ENCODE measurements at places on chromosomes 7 and 10.

GRCh38 chr7:44979481-44980392 is 922 bp upstream of the MYO1G start:
- no peak for DNase-seq

DNA sequence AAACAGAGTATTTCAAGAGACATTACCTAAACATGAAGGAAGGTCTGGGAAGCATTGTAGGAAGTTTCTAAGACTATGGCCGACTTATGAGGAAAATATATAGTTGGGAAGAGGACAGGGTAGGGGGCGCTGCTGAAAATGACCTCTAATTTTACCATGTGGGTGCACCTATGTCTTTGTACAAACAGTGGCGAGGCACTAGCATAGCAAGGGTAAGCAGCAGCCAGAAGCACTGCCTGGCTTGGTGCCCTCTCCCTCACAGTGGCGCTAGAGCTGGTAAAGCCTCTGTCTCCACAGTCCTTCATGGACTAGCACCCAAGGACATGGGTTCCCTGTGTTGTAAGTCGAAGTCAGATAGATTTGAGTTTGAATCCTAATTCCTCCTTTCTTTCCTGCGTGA is 461.2 kb downstream of the INHBA start:
- no peak for DNase-seq

DNA sequence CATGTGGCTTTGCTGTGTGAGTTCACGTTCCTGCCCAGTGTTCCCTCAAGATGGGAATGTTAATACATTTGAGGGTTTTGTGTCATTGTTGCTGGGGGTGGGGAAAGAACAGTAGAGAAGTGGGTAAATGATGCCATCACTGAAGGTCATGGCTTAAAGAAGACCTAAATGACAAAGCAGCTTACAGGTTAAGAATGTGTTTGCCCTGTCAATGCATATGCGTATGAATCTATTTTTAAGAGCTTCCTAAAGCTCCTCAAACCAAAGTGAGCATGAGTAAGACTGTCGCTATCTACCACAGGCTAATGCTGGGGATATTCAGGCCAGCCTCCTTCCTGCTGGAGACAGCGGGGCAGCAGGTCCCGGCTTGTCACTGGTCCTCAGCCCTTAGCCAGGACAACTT is 162.9 kb downstream of the CREB5 start:
- no peak for DNase-seq

DNA sequence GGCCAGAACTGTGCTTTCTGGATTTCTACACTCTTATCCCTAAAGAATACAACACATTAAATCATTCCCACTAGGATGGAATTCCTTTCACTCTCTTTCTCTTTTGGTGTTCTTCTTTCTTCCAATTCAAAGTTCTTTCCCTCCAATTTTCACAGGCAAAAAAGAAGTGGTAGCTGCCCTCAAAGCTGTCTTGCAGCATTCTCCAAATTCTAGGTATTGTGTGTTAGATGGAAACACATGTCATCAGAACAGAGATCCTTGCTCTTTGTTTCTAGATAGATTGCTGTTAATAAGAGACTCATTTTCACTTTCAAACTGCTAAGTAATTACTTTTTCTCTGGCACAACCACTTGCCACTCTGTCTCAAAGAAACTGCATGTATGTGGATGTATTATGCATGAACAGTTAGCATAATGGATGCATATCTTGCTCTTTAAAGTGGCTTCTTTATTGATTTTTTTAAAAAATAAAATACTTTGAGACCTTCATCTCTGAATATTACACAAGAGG is 31.0 kb downstream of the SHTN1 start:
- DNase-seq: no peak

DNA sequence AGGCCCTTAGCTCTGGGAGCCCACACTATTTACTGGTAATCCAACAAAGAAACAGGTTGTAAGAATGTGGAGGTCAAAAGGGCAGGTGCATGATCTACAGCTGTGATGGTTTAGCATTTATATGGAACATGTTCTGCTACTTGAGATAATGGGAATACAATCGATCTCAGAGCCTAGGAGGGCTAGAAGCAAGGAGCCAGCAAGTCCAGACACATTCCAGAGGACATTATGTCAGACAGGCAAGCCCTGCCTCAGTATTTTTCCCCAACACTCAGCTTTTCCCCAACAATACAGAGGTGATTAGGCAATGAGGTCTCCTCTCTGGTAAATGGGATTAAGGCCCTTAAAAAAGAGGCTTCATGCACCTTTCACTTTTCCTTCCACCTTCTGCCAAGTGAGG is 21.4 kb upstream of the GNAT3 start:
- DNase-seq: no peak

- DNase-seq: no peak
These were observed 101.0 kb downstream of the LRMDA start for GRCh38 chr10:75532253-75532924.

DNA sequence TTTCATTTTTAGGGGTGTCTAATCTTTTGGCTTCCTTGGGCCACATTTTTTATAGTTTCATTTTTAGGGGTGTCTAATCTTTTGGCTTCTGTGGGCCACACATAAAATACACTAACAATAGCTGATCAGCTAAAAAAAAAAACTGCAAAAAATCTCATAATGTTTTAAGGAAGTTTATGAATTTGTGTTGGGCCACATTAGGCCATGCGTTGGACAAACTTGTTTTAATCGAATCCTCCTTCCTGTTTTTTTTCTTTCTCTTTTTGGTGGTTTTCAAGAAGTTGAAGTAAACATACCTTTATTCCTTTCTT is 37.4 kb downstream of the ZNRF2 start:
- DNase-seq: no peak

DNA sequence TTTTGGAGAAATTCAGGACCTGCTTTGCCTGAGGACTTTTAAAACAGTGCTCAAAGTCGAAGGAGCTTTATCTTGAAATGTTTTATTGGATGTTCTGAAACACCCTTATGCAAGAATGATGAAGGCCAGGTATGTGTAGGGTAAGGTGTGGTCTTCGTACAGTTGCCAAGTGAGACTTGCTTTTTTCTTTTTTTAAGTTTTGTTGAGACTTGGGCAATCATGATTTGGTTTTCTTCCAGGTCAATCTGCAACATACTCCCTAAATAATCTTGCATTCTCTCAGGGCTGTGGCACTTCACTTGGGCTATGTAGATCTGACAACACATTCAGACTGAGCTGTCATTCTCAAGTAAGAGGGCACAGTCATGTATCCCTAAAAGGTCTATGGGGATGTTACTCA is 75.0 kb downstream of the GATA3 start:
- DNase-seq: no peak

- DNase-seq: no peak
These were observed 29.3 kb upstream of the RHBDD2 start for GRCh38 chr7:75849573-75849972.

GRCh38 chr10:120614680-120615079 is 157.7 kb downstream of the PLPP4 start:
- DNase-seq: no peak

DNA sequence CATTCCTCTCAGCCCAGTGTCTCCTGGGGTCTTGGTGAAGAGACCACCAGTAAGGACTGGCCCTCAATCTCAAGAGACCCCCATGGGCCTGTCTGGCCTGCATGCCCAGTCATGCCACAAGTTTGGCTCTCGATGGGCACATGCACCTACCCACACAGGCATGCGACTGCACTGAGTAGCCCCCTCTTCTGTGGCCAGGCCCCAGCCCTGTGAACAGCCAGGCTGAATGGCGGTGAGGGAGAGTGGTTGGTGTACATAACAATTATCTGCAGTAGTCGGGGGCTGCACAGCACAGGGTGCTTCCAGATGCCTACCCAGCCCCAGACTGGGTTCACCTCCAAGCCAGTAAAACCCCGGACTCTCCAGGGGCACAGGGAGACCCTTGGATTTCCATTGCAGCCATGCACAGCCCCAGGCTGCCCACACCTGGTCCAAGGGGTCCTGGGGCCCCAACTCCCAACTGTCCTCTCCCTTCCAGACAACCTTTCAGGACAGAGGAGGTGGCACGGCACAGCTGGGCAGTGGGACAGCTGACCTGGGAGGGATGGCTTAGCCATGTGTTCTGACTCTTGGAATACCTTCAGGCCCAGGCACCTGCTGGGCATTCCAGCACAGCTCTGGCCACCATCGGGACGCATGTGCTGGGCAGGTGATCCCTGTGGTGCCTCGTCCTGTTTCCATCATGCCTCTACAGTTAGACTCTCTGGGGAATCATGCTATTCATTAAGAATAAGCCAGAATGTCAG is 21.0 kb upstream of the CSGALNACT2 start:
- no peak for DNase-seq

GRCh38 chr7:149669121-149669818 is 104.1 kb downstream of the ZNF467 start:
- no peak for DNase-seq

GRCh38 chr10:71966046-71967004 is 2.1 kb downstream of the CHST3 start:
- no peak for DNase-seq

DNA sequence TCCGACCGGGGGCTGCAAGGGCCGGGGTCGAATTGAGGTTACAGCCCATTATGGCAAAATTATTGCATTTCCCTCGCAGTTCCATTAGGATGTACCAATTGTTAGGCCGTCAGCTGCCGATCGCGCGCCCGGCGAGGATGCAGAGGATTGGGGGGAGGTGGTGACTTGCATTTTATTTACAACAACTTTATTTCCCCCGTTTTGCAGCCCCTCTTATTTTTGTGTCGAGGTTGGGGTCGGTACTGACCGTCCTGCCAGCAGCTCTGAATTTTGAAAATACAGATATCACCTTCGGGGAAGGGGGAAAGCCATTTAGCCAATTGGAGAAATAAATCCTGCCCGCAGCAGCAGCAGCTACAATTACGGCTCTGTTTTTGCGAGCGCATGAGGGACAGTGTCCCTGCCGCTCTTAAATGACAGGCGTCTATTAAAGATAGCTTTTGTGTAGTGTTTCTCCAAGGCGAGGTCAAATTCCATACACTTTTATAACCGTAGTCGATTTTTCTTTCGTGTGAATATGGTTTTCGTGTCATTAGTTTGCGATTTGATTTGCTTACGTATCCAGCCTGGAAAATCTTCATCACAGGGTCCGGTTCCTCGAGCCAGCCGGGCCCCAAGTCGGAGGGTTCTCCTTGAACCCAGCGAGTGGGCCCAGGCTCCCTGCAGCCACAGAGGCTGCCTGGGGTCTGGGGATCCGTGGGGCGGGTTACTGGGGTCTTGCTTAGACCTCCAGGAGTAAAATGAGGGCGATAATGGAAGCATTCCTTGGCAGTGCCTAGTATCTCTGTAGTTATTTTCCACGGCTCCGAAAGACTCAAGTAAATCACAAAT is 684 bp upstream of the HOXA5 start:
- DNase-seq: no peak

DNA sequence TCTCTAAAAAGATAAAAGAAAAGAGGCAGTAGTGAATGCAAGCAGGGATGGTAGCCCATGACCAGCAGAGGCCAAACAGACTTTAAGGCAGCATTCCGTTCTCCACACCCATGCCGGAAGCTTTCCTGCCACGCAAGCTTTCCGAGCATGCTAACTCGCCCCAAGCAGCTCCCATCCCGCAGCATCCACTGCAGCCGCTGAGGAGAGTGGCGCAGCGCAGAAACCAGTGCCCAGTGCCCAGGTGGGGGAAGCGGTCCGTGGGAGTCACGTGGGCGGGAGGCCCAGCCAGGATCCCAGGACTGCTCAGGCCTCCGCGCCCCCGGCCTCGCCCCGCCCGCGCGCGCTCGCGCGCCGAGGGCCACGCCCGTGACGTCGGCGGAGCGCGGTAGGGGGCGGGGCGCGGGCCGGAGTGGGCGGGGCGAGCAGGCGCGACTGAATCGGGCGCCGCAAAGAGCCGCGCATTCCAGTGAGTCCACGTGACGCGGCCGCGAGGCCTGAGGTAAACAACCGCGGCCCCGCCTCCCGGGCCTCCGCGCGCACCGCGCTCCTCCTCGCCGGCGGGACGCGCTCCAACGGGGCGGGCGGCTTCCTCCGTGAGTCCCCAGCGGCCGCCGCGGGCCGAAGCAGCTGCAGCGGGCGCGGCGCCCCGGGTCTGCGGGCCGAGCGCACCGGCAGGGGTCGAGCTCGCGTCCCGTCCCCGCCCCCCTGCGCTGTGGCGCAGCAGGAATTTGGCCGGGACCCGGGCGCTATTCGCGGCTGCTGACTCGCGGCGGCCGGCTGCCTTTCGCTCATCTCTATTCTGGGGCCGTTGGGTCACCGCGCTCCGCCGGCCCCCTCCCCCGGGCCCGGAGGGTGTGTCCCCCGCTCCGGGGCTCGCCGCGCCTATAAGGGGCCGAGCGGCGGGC is at the start of gene OTUD1:
TSS of gene OTUD1 (plus strand) at position 529 of the 905 bp plus-strand sequence. CDS start 383 bp downstream, outside the sequence.
- peak; percentile 98 for DNase-seq

GRCh38 chr7:137986252-137987017 is 15.5 kb downstream of the CREB3L2 start:
- DNase-seq: no peak

DNA sequence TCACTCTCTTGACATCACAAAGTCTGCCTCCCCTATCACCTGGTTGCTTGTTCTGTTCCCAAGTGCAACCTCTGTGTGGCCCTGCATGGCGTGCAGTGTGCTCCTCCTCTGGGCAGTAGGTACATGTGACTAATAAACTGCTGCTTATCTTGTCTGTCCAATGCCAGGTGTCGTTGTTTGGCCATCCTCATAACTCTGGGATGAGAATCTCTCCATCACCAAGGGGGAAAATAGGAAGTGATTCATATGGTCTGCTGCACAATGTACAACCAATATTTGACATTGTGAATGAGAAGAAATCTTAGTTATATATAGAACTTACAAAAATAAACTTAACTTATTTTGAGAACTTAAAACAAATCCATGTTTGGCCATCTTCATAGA is 135.2 kb downstream of the INHBA start:
- no peak for DNase-seq

DNA sequence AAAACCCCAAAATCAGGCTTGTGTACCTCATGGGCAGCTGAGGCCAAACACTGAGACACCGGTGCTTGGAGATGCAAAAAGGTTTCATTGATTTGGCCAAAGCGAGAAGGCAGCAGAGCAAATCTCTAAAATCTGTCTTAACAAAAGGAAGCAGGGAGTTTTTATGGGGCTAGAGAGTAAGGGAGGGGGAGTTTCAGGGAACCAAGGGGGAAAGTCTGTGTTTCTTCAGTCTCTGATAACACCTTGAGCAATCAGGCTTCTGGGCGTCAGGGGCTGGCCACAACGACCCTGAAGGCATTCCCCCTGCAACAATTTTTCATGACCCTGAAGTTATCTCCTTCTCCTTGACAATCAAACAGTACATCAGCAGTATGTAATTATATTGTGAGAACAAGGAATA is 2.7 kb upstream of the ZNF786 start:
- no peak for DNase-seq

GRCh38 chr7:29342761-29343160 is 148.2 kb downstream of the CHN2 start:
- DNase-seq: no peak

DNA sequence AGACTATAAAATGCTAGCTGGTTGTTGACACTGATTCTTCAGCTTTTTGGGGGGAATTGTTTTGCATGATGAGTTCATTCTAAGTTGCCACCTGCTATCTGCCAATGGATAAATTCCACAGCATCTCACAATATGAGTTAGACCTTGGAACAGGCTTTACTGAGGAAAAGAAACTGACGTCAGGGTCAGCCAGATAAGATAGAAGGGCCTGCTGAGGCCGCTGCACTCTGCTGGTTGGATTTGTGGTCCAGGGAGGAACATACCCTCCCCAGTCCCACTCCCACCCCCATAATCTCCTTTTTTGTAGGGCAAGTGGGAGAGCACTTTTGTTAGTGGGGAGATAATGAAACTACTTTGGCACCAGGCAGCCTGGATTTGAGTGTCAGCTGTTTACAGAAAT is 110.6 kb upstream of the PRR15 start:
- no peak for DNase-seq

- DNase-seq: no peak
These were observed 58.9 kb downstream of the LRGUK start for GRCh38 chr7:134186027-134186426.

- DNase-seq: no peak
These were observed 70.4 kb upstream of the ITPRID1 start for GRCh38 chr7:31443457-31443856.

Data from mesenteric fat pad (tissue), 1 donor.